ENCODE measurements at places on chromosomes 6 and 20.

DNA sequence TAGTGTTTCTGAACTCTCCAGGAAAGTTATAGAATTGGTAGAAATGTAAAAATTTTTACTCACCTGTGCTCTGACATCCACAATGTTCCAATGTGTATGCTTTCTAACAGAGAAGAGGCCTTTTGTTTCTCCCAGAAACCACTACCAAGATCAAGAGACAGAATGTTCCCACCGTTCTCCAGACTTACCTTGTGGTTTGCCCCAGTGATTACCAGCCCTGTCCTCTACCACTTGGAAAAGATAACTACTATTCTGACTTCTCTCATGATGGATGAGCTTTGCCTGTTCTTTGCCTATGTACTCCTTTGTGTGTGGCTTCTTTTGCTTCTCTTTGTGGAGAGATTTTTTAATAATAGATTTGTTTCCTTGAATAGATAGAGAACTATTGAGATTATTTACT is 173.0 kb upstream of the SCGN start:
- no peak for DNase-seq

- no peak for DNase-seq
These were observed 52.4 kb downstream of the SLC22A1 start for GRCh38 chr6:160173806-160174527.

GRCh38 chr6:33082702-33083101 is 6.9 kb downstream of the HLA-DPB1 start:
- DNase-seq, result no peak

GRCh38 chr20:61812121-61812844 is 253.4 kb downstream of the TAF4 start:
- no peak for DNase-seq

DNA sequence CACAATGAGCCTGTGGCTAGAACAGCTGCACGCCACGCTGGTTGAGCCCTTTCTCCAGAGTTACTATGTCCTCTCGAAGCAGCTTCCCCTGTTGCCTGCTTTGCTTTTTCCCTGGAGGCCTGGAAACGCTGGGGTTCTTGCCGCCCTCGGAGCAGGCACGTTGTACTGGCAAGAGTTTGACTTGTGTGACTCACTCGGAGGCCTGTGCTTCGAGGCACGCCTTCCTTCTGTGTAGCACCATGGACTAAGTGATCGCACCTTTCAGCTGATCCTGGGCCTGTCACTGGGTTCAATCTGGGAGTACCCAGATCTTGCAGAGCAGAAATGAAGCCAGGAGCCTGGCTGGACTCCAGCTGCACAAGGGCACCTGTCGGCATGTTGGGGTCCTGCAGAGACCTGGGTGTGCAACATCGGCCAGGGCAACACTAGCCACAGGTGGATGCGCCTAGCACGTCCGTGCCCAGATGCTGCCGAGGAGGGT is 5.2 kb downstream of the INSM1 start:
- DNase-seq, result no peak

DNA sequence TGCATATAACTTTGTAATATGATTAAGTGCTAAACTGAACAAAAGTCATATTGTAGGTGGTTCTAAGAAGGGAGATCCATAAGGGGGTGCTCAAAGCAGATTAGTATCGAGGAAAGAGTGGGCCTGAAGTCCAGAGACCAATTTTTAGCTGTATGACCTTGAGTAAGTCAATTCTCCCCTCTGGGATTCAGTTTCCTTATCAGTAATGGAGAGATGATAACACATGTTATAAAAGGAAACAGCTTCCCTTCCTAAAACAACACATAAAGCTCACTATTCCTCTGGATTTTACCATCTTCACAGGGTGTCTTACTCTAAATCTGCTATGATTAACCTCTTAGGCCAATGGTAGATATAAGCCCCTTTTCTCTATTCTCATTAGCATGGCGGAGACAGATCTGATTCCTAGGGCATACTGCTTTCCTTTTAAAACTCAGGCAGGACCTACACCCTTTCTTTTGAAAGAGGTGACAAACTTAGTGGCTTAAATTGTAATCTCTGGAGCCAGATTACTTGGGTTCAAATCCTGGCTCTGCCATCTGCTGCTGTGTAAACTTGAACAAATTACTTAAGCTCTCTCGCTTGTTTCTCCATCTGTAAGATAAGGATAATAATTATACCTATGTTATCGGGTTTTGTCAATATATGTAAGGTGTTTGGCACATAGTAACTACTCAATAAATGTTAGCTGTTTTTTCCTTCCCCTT is 39.5 kb downstream of the ACSS2 start:
- no peak for DNase-seq

DNA sequence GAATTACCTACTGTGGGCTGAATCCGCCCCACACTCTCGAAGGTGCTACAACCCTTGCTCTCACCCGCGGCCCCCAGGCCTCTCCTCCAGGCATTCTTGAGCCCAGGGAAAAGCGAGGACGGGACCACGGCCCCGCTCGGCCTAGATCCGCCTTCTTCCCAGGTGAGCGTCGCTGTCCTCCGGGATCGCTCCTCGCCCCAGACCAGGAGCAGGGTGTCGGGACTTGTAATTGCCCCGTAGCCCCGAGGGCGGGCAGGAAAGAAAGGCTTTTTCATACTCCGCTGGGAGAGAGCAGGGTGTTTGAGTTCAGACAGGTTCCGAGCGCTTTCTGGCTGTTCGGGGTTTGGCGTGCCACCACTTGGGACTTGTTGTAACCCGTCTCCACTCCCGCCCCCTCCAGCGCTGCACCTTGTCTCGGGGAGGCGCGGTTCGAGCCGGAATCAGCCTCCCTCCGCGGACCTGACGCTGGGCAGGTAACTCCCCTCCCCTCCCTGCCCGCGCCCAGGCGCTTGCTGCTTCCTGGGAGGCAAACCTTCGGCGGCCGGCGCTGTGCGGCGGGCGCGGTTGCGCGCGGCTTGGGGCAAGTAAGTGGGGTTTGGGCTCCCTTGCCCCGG is at the start of gene FAM83B:
Gene FAM83B, plus strand, starts transcription at position 529 of the 614 bp plus-strand sequence. CDS start 23,476 bp downstream, outside the sequence.
- peak; percentile 92 for DNase-seq

DNA sequence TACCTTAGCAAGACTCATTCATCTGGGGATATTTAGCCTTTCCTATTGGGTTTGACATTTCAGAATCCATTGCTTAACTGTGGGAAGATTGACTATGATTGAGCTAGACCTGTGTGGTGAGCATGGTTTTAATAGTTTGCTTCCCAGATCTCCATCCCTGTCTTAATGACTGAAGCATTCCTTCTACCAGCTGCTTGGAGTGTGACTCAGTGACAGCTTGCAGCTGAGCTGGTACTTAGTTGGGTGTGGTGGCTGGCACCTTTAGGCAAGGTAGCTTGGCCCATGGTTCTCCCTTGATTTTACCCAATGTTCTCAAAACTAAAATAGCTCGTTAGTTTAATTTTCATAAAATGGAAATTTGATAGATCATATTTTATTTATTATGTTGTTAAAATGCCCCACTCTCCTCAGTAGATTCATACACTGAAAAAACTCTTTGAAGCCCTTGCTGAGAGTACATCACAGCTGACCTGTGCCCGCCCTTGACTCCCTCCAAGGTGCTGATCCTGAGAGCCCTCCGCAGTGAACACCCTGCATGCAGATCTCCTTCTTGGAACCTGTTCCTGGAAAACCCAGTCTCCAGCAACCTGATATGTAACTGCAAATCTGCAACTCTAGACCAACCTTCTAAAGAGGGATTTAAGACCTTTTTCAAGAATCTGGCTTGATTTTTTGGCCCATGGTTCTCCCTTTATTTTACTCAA is 19.1 kb downstream of the DOK5 start:
- no peak for DNase-seq

DNA sequence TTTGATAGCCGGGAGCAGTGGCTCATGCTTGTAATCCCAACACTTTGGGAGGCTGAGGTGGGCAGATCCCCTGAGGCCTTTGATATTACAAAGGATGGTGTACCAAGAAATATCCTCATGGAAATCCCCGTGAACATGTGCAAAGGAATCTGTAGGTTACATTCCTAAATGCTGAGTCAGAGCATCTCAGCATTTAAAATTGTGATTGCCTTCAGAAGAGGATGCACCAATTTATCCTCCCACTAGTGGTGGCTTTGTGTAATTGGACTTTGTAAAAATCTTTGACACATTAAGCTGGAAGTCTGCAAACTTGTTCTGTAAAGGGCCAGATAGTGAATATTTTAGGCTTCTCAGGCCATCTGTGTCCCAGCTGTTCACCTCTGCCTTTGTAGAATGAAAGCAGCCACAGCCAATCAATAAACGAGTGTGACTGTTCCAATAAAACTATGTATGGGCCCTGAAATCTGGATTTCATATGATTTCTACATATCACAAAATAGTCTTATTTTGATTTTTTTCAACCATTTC is 11.8 kb downstream of the TMEM14B start:
- DNase-seq, result no peak

- no peak for DNase-seq
These were observed 117.4 kb downstream of the MAFB start for GRCh38 chr20:40571639-40572038.

DNA sequence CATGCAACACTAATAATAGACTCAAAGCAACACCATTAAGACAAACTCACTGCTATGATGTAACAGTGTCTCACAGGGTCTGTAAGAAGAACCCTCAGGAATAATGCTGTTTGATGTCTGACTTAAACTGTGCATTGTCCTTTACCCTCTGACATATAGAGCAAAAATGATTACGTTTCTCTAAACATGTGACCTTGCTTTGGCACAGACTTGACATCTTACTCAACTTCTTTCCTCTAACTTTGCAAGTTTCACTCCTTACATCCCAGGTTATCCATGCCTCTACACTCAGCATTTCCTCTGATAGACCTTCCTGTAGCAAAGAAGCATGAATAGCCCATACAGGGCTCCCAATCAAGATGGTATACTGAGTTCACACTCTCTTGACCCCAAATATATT is 252.7 kb downstream of the UST start:
- DNase-seq, result no peak

DNA sequence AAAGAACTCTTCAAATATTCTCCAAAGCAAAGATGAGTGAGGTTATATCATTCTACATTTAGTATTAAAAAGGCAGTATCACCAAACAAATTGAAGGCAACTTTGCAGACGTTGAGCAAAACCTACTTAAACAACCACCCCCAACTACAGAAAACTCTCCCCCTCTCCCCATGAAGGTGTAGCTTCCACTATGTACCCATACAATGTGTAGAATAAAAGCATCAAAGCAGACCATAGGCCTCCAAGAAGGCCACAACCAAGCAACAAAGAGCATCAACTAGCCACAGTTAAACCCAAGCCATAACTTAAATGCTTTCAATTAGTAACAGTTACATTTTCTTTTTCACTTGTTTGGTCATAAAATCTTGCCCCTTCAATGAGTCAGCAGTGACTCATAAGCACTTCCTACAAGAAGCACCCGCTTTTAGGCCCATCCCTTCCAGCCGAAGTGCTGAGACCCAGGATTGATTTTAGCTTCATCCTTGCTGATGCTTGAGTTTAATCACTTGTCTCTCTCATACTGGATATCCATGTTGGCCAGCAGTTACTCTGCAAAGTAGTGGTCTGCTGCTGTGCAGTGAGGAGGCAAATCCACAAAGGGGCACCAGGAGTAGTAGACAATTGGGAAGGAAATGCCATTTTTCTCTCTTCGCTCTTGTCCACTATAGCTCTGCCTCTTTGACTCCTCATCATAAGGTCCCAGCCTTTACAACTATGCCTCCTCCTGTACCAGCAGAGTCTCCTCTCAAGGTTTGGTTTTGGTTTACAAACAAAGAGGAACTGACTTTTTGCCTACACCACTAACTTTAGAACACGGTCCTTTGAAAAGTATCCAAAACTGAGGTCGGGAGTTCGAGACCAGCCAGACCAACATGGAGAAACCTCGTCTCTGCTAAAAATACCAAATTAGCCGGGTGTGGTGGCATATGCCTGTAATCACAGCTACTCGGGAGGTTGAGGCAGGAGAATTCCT is 8.4 kb upstream of the NUP153 start:
- no peak for DNase-seq

DNA sequence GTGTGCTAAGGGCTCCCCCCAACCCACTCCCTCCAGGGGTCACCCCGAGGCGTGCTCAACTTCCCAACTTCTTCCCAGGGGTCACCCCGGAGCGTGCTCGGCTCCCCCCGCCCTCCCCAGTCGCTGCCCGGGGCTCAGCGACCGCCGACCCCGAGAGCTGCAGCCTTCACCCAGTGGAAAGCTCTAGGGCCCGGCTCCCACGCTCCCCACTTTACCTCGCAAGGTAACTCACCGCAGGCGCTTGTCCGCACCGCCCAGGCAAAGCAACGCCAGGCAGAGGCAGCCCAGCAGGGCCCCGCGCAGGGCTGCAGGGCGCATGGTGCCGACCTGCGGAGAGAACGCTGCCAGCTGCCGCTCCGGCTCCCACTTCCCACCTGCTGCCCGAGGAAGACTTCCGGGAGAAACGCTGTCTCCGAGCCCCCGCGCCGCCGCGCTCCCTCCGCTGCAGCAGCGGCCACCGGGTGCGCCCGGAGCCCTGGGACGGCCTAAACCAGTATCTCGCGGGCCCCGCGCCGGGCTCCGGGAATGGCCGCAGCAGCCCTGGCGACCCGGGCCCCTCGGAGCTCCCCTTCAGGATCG is 396 bp downstream of the RNASET2 start:
- no peak for DNase-seq

- DNase-seq, result peak; percentile 96
These were observed 109.9 kb downstream of the NOL4L start for GRCh38 chr20:32474967-32475811.

GRCh38 chr6:93394471-93394870 is 24.9 kb downstream of the EPHA7 start:
- DNase-seq, result no peak

GRCh38 chr6:15267221-15267620 is 21.4 kb downstream of the JARID2 start:
- DNase-seq, result no peak

Data from large intestine (tissue), 12 donors.